Left colon (tissue), 2 donors: ENCODE measurements at places on chromosomes 16 and 17. TPM values are rescaled to one million over a fixed set of nuclear protein-coding genes. Genes with fewer than 3 reads are reported as not detected.

- no peak for DNase-seq
These were observed 50.7 kb upstream of the ARHGAP44 start for GRCh38 chr17:12738624-12739023.

DNA sequence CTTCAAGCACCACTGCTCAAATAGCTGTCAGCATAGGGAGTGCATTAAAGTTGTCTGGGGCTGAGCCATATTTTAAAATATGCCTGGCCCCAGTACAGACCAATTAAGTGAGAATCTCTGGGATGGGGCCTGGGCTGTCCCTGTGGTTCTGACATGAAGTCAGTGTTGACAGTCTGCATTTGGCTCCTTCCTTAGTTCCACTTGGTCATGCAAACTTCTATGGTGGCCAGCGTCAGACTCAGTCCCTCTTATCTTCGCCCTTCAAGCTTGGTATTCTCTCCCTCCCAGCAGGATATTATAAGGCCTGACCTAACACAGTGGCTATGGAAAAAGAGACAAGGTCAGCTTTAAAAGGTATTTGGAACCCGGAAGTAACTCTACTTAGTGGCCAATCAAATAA, 177.2 kb downstream of the PMP22 start:
- DNase-seq, result no peak

GRCh38 chr17:69640073-69640472, 225.6 kb downstream of the MAP2K6 start:
- no peak for DNase-seq

DNA sequence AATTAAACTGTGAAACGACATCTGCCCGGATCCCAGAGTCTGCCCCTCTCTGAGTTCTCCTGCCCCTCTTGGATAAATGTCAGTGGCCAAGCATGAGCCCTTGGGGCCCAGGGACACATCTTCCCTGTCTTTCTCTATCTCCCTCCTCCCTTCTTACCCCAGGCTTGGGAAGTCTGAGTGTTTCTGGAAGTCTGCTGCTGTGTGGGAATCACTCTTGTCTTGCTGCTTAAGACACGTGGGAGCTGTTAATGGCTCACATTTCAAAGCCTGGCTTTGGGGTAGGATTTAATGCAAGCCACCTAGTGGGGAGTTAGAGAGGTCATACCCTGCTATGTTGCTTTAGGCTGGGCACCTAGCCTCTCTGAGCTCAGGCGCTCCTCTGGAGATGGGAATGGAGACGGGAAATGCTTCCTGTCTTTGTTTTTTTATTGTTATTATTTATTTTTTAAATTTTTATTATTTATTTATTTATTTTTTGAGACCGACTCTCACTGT, 218.5 kb upstream of the CIBAR2 start:
- no peak for DNase-seq

GRCh38 chr17:74153821-74154430, 49.6 kb upstream of the RPL38 start:
- no peak for DNase-seq

GRCh38 chr17:69561462-69561861, 147.0 kb downstream of the MAP2K6 start:
- DNase-seq, result no peak

GRCh38 chr16:4696905-4697847, 3.8 kb downstream of the NUDT16L1 start:
- DNase-seq, result no peak

- no peak for DNase-seq
These were observed 20.0 kb downstream of the USP32 start for GRCh38 chr17:60371818-60372510.

DNA sequence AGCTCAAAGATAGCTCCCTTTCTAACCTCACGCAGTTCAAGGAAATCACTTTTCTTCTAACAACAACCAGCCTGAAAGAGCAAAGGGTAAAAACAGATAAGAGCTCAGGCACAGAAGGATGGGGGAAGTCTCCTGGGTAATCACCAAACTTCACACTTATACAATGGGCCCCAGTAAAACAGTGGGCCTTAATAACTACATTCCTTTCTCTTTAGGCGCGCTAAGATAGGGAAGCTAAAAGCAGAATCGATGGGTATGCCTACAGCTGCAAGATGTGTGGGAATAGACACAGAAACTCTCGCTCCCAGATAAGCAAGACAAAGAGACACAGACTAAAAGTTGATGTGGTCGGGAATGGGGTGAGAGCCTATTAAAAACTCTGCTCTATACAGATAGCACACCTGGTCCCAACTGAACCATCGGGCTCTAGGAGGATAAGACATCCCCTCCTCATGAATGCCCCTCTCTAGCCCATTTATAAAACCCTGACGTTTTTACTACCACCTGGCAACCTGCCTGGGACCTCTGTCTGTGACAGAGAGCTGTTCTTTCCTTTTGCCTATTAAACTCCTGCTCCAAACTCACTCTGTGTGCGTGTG, 826 bp downstream of the LYZL6 start:
- DNase-seq, result no peak

GRCh38 chr17:1123921-1124715, 55.7 kb downstream of the ABR start:
- DNase-seq, result no peak

- no peak for DNase-seq
These were observed 227.9 kb downstream of the MSI2 start for GRCh38 chr17:57484081-57484666.

- no peak for DNase-seq
These were observed 8.7 kb upstream of the CDC27 start for GRCh38 chr17:47197821-47198220.

GRCh38 chr17:79072544-79072943, 2.1 kb upstream of the ENGASE start:
- DNase-seq, result no peak

FOXF1 gene
- 13.7 TPM for total RNA-seq

FAM171A2 gene
- 0.67 TPM for total RNA-seq

NSRP1 gene
- total RNA-seq, result 19.9 TPM

DNA sequence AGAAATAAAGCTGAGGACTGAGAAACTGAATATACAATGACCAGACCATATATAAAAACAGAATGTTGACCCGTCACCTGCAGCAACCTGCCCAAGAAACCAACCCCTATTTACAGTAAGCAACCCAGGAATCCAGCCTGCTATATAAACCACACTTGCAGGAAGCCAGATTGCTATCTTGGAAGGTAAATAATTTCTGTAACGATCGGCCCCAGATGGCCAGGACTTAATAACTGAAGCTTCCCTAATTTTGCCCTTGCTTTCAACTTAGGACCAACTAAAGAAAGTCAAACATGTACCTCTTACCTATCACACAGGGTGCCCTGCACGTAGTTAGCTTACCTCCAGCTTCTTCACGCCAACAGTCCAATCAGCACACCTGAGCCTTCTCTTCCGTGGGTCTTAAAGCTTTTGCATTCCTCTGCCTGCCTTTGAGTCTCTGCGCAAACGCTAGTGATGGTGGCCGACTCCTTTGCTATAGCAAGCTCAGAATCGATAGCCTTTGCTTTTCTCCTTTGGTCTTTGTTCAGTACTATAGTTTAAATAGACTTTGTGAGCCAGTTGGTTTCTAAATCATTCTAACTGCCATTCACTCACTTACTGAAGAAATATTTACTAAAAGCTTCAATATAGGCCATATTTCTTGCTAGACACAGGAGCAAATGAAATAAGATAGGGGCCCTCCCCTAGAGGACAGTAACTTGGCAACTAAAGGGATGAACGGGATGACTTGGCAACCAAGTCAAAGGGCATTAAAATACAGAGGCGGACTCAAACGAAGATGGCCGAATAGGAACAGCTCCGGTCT, 31.3 kb downstream of the MPHOSPH6 start:
- no peak for DNase-seq

DNA sequence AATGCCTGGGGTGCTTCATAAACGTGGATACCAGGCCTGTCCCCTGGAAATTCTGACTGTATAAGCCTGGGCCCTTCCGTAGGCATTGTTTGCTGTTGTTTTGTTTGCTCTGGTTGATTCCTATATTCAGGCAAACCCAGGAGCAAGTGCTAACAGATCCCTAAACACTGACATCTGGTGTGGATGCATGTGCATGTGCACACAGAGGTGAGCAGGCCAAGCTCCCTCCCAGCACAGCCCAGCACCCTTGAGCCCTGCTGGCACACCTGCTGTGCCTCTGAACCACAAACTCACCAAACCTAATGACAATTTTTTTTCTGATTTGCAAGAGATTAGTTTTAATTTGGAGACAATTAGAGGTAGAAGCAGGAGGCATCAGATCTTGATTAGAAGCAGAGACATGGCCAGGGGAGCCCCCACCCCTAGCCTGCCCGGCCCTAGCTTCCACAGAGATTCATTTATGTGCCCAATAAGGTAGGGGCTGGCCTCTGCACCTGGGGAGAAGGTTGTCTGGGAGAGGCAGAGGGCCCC, 40.4 kb downstream of the TMEM132E start:
- DNase-seq, result no peak

GRCh38 chr17:31216031-31216751, 80.8 kb downstream of the OMG start:
- no peak for DNase-seq

RGS11 gene
- 2.6 TPM for total RNA-seq

CX3CL1 gene
- total RNA-seq, result 4.7 TPM

- no peak for DNase-seq
These were observed 63.7 kb upstream of the MRTFB start for GRCh38 chr16:14007450-14007849.

CD19 gene
- 0.64 TPM for total RNA-seq

GRCh38 chr17:34979650-34980352, 511 bp upstream of the LIG3 start:
- no peak for DNase-seq

GRCh38 chr16:3009568-3010390, 2.9 kb upstream of the CLDN9 start:
- DNase-seq, result no peak

- no peak for DNase-seq
These were observed 64.6 kb downstream of the ARHGAP44 start for GRCh38 chr17:12853921-12854320.

GRCh38 chr16:56601325-56601724, 7.1 kb upstream of the MT2A start:
- no peak for DNase-seq

DNA sequence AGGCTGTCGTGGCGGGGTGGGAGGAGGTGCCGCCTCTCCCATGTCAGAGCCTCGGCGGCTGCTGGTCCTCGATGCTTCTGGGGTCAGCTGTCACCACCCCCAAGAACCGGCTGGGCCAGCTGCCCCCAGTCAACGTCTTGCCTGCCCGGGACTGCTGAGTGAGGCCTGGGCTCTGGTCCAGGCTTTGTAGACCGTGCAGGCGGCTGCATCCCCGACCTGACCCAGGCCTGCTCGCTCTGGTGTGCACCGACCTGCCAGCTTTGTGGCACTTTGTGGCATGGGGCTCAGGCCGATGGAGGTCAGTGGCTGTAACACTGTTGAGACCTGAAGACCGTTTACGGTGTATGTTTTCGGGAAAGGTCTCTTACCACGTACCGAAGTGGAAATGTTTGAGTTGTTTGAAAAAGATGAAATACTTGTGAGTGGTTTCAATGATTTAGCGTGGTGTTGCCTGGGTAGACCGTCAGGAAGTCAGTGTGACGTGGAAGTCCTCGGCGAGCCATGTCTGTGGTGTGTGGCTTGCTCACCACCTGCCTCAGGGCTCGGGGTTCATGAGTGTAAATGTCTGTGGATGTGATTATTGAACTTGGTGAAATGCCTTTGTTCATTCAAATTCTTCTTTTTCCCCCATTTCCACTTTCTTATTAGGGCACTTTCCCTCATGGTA, 53.2 kb upstream of the ZNF750 start:
- no peak for DNase-seq

DNA sequence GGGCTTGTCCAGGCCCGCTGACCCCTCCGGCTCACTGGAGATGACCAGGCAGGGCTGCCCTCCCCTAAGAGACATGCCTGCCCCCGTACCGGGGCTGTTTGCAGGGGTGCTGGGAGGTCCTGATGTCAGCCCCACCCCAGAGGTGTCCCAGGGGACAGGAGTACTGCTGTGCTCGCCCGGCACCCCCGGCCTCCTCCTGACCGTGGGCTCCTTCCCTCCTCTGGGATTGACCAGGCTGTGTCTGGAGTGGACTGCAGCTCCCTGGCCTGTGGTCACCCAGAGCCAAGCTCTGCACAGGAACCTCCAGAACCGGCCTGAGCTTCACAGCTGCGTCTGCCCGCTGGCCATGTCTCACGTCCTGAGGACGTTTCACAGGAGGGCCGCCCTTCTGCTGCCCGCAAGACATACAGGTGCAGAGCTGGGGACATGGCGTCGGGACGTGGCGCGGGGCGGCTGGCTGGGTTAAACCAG, 53.2 kb downstream of the LMF1 start:
- no peak for DNase-seq

- DNase-seq, result peak; percentile 91
These were observed 3.3 kb upstream of the PPP1R1B start for GRCh38 chr17:39623356-39623950.

DNA sequence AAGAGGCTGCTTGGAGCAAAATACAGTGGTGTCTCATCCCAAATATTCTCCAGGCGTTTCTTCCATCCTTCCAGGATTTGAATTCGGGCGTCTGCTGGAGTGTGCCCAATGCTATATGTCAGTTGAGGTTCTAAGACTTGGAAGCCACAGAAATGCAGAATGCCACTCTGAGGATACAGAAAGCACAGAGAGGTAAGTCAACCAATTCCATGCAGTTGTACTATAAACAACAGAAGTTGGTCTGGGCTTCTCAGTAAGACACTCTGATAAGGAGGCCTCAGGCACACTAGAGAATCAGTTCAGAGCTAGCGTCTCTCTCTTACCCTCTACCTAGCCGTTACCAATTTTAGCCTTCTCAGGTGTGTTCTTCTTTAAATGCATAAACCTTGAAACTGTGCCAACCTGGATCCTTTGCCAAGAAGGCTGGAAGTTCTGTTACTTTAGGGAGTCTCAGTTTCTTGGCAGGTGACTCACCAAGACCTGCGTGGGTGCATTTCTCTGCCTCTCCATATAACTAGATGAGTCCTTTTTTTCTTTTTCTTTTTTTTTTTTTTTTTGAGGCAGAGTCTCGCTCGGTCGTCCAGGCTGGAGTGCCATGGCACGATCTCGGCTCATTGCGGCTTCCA, 15.1 kb downstream of the NQO1 start:
- peak; percentile 54 for DNase-seq

DNA sequence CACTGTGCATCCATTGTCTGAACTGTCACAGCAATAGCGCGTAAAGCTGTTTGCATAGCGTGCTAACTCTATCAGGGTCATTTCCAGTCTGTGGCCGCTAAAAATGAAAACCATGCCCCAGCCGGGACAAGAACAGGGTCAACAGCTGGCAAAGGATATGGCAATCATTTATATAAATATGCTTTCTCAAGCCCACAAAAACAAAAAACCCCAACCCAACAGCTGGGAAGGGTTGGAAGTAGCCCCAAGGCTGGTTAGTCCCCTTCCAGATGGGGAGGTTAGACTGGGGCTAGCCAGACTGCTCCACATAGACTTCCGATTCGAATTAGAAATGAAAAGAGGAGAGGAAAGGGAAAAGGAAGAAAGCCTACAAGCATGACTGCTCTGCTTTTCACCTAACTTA, 203.3 kb upstream of the TBX2 start:
- no peak for DNase-seq

- DNase-seq, result no peak
These were observed 17.9 kb upstream of the SPN start for GRCh38 chr16:29644973-29645693.
